ENCODE measurements at places on chromosomes 6 and 20.

DNA sequence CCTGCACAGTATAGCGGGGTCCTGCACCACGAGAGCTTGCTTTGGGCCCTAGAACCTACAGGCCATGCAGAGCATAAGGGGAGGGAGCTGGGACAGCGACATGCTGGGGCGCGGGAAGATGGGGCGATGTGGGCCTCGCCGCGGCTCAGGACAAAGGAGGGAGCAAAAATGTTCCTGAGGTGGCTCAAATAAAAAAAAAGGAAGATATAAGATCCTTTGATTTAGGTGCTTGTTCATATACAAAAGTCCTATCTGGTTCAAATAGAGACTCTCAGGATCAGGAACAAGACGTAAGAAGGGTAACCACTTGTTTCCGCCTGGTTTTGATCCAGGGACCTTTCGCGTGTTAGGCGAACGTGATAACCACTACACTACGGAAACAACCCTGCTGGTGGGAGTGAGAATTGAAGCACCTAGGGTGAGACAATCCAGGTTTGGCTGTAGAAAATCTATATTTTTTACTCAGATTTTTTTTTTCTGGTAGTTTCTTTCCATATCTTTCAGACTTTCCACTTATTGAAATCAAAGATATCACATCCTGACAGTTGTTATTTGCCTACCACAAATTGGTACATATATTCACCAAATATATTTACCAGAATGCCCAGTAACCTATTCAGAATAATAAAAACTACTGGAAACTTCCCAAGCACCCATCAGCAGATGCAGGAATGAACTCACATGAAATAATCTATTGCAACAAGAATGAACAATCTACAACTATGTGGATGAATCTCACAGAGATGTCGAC lies 177.9 kb upstream of the ZNF184 start:
- peak; percentile 88 for DNase-seq

DNA sequence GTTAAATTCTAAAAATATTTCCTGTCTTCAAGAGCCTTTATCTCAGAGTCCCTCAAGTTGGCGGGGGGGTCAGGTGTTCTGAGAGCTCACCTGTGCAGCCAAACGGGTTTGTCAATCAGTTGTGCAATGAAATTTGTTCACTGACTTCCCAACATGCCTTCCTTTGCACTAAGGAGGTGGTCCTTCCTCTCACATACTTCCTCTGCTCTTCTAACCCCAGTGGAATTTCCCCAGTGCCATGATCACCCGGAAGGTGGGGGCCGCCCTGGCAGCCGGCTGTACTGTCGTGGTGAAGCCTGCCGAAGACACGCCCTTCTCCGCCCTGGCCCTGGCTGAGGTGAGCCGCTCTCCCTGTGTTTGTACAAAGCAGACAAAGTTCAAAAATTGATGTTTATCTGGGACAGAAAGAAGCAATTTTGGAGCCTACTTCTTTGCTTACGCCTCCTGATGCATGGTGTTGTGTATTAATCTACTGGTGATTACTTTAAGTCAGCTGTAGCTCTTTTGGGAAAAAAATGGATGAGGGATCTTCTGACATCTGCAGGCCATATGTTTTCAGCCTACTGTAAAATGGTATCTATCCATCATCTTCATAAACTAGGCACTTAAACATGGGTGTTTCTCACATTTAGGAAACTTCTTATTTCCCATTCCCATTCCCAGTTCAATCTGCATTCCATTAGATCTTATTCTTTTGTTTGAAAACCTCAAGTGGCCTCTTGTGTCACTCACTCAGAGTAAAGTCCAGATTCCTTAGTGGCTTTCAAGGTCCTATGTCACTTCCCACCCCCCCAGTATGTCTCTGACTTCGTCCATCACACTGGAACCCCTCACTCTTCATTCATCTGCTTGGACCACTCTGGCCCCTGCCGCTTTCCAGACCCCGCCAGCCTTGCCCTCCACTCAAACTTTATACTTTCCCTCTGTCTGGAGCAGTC lies 10.1 kb downstream of the ALDH5A1 start:
- no peak for DNase-seq

DNA sequence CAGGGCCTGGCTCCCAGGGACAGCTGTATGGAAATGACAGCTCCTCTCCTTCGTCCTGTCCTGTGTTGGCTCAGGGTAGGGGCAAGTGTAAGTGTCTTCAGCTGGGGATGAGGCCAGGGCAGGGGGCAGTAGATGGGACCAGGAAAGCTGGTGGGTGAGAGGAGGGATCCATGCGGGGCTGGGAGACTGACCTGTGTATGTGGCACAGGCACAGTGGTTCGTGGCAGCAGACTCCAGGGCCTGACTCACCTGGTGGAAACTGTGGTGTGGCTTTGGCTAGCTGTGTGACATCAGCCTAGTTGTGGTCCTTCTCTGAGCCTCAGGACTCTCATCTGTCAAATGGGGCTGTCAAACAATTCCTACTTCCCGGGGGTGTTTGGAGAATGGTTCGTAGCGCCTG lies 13.7 kb upstream of the SCRT2 start:
- DNase-seq = no peak

- DNase-seq = no peak
Measured at GRCh38 chr20:25269833-25270170, 21.9 kb downstream of the PYGB start.

GRCh38 chr6:140051521-140052512 lies 677.4 kb upstream of the CITED2 start:
- DNase-seq = peak; percentile 8

GRCh38 chr20:11181966-11182365 lies 508.2 kb upstream of the JAG1 start:
- no peak for DNase-seq

- DNase-seq = no peak
Measured at GRCh38 chr6:107563694-107564588, 74.0 kb downstream of the SOBP start.

DNA sequence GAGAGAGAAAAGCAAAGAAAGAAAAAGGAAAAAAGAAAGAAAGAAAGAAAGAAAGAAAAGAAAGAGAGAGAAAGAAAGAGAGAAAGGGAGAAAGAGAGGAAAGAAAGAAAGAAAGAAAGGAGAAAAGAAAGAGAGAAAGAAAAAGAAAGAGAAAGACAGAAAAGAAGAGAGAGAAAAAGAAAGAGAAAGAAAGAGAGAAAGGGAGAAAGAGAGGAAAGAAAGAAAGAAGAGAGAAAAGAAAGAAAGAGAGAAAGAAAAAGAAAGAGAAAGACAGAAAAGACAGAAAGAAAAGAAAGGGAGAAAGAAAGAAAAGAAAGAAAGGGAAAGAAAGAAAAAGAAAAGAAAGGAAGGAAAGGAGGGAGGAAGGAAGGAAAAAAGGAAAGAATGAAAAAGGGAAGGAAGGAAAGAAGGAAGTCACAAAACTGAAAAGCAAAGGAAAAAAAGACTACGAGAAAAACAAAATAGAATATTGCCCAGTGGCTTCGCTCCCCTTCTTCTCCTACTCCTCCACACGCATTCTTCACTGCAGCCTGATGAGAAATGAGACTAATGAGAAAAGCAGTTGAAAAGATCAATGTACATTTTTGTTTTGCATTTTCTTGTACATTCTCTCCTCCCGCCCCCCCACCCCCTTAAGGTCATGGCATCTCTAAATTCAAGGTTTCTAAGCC lies 170.0 kb downstream of the SOD2 start:
- DNase-seq = no peak

DNA sequence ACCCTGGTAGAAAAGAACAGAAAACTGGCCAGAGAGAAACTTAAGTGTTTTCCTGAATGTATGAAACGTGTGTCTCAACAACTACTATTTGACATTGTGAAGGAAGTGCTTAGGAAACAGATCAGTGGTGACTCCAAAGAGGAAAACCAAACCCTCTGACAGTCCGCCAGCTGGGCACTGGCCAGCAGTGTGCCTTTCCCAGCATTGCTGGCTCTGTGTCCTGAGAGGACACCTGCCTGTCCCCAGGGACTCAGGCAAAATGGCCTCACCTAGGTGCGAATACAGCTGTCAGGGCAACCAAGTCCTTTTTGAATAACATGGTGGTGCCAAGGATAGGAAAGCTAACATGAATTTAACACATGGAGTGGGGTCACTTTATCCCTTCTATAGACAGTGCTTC lies 72.5 kb downstream of the NDUFAF5 start:
- DNase-seq = no peak

GRCh38 chr6:33896391-33897188 lies 92.8 kb upstream of the MLN start:
- no peak for DNase-seq

- no peak for DNase-seq
Measured at GRCh38 chr20:46823271-46823751, 71.3 kb upstream of the EYA2 start.

GRCh38 chr20:44064501-44065400 lies 122.2 kb downstream of the JPH2 start:
- no peak for DNase-seq

GRCh38 chr6:160077526-160077925 lies 44.1 kb upstream of the SLC22A1 start:
- DNase-seq = no peak

- no peak for DNase-seq
Measured at GRCh38 chr6:28791002-28791383, 132.8 kb downstream of the TRIM27 start.

GRCh38 chr20:45833030-45833882 lies at the start of gene SNX21:
SNX21 (plus strand) TSS chr20:45833799; CDS start chr20:45833920, 121 bp downstream.
- peak; percentile 60 for DNase-seq

DNA sequence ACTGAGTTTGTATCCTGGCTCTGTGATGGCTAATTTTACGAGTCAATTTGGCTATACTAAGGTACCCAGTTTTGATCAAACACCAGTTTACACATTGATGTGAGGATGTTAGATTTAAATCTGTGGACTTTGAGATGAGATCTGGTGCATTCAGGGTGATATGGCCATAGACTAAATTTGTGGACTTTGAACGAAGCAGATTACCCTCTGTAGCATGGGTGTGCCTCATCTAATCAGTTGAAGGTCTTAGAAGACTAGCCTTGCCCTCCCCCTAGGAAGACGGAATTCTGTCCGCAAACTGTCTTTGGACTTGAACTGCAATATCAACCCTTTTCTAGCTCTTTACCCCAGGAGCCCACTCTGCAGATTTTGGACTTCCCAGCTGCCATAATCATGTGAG lies 547.8 kb upstream of the CITED2 start:
- DNase-seq = no peak

DNA sequence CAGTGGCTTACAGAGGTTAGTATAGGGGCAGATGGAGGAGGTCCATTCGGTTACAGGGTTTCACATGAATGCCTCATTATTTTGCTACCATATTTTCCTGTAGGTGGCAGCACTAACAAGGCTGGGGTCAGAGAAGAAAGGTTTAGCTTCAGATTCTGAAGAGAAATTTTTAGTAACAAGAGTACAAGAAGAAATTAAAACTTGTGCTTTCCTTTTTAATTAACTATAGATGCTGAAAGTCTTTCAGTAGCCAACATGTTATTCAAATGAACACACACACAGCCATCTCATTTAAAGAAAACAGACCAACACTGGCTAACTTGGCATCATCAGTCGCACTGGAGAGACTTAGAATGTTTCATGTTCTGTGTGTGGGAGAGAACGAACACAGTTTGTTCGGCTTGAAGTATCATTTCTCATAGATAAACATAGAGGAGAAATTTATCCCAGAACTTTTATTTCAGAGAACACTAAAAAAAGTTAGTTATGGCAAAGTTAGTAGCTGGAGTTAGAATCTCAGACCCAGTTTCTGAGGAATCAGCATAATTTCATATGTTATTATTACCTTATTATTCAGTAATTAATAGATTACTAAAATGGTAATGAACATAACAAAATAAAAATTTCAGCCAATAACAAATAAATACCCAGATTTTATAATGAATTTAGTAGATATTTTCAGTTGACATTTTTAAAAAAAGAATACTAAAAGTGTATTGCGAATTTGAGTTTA lies 314.0 kb upstream of the RSPO3 start:
- peak; percentile 41 for DNase-seq

DNA sequence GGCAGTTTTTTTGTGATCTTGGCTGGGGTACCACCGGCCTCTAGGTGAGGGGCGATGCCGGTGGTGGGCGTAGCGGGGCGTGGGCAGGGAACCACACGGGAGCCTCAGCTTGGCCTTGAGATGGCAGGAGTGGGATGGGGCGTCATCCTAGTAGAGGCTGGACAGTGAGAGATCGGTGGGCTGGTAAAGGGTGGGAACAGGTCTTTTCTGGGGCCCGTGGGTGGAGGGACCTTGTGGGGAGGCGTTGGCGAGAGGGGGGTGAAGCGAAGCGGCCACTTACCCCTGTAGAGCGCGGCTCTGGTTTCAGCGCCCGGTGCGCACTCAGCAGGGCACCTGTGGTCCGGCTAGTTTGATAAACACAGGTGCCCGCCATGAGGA lies 12.0 kb downstream of the ITPR3 start:
- DNase-seq = no peak

DNA sequence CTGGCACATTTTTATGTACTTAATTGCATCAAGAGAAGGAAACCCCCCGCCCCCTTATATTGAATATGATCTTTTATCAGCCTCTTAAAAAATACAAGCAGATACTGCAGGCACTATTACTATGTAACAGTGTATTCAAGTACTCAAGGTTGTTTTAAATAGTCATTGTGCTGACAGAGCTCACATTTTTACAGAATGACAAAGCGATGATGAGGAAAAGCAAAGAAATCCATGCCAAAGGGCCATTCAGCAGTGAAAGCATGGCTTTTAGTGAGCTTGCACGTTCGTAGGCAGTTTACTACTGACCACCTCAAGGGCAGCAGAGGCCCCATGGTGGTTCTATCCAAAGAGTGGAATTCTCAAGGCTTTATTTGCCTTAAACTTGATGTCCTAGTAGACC lies 146.8 kb downstream of the RPS12 start:
- no peak for DNase-seq
